ENCODE measurements at places on chromosomes 11 and 22.

GRCh38 chr22:30675436-30675835, 7.8 kb upstream of the DUSP18 start:
- DNase-seq, result no peak

DNA sequence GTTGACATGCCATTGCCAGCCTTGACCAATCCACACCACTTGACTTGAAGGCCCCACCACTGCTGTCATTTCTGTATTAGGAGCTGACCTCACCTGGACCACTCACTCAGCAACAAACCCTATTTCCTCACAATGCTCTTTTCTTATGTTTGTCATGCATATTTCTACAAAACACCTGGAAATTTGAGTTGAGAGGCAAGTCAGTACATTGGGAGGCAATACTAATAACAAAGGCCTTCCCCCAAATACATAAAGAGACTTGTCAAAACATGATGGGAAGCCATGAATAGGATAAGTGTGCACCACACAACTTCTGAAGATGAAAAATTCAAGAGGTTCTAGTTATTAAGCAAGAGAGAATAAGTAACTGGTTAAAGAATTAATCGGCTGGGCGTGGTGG, 77.9 kb upstream of the POU2AF2 start:
- DNase-seq, result no peak

- no peak for DNase-seq
These were observed 76.2 kb upstream of the TOP3B start for GRCh38 chr22:22058633-22059290.

DNA sequence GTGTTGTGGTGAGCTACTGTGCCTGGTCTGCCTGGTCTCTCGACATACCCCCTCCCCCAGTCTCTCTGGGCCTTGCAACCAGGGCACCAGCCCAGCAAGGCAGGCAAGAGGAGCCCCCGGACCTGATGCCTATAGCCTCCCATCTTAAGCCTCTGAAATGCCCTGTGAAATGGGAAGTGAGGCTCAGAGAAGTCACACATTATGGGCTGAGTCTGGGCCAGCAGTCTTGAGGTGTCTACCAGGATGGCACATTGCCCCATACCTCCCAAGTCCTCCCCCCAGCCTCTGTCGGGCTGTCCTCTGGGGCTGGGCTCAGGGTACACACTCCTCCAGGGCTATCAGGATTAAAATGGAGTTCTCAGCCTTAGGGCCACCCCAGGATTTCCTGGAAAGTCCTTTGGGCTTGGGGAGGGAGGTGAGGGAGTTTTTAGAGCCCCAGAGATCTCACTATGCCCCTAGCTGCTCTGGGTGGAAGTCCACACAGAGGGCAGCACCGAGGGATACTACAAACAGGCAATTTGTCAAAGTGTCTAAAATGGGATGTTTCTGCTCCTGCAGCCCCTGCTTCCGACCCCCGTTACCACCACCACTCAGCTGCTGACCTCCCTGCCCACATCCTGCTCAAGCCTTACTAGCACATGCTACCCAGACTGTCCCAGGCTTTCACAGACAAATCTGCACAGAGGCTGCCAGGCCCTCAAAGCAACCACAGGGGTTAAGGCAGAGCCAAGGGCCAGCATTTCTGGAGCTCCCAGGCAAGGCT, 3.1 kb upstream of the SH3BP1 start:
- no peak for DNase-seq

DNA sequence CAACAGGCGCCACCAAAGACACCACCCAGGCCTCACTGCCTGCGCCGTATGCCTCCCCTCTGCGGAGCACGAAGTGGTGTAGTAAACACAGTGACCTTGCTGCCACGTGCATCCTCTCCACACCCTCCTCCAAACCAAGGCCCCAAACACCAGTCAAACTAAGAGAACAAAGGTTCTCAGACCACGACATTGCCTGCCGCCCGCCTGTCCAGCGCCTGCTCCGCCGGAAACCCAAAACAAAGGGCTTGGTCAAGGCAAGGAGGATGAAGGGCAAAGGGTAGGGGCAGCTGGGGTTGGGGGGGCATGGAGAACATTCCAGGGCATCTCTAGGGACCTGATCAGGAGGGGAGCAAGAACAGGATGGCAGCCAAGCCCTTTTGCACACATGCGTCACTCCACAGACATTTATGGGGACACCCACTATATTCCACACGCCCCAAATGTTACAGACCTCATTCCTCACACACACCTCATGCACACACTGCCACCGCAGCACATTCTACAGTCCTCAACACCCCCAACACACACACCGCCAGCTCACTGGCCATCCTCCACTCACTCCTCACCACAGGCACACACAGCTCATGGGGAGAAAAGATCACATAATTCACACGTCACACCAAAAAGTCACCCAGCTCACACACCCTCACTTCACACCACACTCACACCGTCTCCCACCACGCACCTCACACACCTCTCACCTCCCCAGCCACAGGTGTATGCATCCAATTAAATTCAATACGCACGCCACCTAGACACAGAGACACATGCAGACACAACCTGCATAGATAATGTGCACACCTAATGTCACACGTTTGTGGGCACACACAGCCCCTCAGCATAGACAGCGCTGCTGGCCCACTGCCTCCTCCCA, 34.5 kb downstream of the PDE2A start:
- DNase-seq, result no peak

- no peak for DNase-seq
These were observed 13.5 kb downstream of the PSMD13 start for GRCh38 chr11:250274-250673.

GRCh38 chr11:24589064-24589463, 92.2 kb downstream of the LUZP2 start:
- DNase-seq, result no peak

GRCh38 chr11:132249256-132249655, 878.8 kb downstream of the NTM start:
- peak; percentile 7 for DNase-seq

- DNase-seq, result peak; percentile 14
These were observed at the start of gene NELL1 for GRCh38 chr11:20668844-20669819. NELL1 (plus strand) TSS chr11:20669586.

DNA sequence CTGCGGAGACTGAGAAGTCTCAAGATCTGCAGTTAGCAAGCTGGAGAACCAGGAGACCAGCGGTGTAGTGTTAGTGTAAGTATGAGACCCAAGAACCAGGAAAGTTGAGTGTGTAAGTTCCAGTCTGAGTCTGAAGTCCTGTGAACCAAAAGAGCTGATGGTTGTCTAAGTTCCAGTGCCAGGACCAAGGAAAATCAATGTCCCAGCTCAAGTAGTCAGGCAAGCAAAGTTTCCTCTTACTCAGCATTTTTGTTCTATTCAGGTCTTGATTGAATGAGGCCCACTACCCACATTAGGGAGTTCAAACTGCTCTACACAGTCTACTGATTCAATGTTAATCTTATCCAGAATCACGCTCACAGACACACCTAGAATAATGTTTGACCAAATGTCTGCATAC, 11.0 kb downstream of the USP28 start:
- no peak for DNase-seq

- DNase-seq, result no peak
These were observed 63.3 kb upstream of the RTL6 start for GRCh38 chr22:44561139-44561840.

DNA sequence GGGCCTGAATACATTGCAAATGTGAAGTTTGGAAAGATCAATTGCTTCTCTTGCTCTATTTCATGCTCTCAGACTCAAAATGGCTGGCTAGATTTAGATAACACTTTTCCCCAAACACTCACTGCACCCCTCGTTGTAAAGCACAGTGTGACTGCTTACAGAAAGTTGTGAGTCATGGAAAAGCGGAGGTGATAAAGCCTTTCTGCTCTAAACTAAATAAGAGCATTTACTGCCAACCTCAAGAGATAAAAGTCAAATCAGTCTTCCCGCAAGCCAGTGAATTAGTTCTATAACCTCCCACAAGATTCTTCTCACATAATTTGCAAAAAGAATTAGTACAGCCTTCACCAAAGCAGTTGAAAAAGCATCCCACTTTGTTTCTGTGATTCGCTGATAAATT, 168.7 kb downstream of the WT1 start:
- DNase-seq, result no peak

DNA sequence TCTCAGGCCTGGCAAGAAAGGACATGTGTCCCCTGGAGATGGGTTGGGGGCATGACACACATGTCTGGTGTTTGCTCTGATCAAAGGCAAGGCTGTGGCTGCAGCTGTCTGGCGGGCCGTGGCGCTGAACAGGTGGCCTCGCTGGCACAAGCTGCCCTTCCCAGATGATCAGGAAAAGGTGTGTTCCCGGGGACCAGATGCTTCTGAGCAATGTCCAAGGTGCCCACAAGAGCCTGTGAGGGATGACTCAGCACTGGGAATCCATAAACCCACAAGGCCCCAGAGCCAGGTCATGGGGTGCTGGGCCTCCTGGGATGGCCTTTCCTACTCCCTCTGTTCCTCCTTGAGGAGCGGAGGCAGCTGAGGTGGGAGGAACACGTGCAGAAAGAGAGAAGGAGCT, 9.7 kb upstream of the LRP5 start:
- DNase-seq, result peak; percentile 86

DNA sequence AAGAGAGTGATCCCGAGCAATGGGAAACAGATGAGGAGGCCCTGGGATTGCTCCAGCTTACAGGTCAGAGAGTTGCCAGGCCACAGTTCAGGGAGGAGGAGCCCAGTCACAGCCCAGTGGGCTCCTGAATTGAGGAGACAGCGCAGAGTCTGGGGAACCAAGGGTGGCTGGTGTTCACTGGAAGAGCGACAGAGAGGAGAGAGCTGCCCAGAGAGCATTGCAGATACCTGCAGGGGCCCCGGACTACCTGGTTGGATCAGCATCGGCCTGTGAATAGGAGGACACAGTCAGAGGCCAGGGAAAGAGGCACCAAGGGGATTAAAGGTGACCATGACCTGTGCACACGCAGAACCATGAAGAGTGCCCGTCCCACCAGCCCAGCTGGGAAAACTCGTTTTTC, 648.6 kb downstream of the TBC1D22A start:
- no peak for DNase-seq

GRCh38 chr11:118004543-118005223, 18.5 kb downstream of the IL10RA start:
- no peak for DNase-seq

- peak; percentile 39 for DNase-seq
These were observed 2.2 kb downstream of the CD59 start for GRCh38 chr11:33733980-33734379.

- DNase-seq, result no peak
These were observed 9.2 kb downstream of the LRRC32 start for GRCh38 chr11:76661306-76661751.

GRCh38 chr22:35458547-35459422, 58.8 kb downstream of the MCM5 start:
- no peak for DNase-seq

GRCh38 chr11:78069465-78069864, 5.8 kb downstream of the THRSP start:
- no peak for DNase-seq

GRCh38 chr22:27240298-27241075, 561.1 kb downstream of the MN1 start:
- peak; percentile 66 for DNase-seq

DNA sequence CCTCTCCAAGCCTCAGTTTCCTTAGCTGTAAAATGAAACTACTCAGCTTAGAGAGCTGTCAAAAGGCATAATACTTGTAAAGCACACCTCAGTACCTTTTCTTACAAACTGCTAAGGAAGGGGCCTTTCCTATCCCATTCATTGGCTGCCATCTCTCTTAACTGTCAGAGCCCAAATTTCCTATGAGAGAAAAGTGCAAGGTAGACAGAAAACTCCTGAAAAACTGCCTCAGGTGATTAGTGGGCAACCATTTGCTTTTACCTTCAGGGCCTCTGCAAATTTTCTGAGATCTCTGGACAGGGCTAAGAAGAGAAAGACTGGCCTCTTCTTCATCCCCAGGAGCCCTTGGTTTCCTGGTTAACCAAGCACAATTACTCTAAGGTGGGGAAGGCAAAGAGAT, 13.8 kb downstream of the LARGE1 start:
- DNase-seq, result no peak

DNA sequence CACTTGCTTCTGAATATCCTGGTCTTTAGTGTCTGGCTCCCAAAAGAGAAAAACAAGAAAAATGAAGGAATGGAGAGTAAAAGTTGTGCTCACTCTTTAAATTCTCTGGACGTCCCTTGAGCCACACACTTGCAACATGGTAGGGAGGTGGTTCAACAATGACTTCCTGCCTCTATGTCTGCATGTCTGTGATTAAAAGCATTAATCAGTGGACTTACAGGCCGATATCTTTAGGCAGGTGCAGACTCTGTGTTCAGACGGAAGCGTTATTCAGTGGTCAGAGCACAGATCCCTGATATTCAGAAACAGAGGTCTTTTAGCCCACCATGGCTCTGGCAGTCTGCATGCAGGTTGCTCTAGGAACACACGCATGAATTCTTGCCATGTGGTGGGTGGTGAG, 1920.0 kb upstream of the RAG2 start:
- no peak for DNase-seq
